ENCODE measurements at places on chromosomes 1 and 21.

DNA sequence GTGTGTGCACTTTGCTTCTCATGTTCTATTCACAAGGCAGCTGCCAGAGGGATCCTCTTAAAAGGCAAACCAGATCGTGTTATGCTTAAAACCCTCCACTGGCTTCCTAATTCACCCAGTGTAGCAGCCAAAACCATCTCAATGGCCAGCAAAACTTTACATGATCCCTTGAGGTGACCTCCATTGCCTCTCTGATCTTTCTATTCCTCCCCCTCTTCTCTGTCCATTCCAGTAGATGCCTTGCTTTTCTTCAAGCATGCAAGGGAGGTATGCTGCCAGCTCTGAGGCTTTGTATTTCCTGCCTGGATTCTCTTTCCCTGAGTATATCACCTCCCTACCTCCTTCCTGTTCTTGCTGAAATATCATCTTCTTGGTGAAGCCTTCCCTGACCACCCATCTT, 93.2 kb upstream of the KCNK2 start:
- DNase-seq = peak; percentile 76

- DNase-seq = no peak
These were observed 140.2 kb downstream of the TGFB2 start for GRCh38 chr1:218485241-218485928.

DNA sequence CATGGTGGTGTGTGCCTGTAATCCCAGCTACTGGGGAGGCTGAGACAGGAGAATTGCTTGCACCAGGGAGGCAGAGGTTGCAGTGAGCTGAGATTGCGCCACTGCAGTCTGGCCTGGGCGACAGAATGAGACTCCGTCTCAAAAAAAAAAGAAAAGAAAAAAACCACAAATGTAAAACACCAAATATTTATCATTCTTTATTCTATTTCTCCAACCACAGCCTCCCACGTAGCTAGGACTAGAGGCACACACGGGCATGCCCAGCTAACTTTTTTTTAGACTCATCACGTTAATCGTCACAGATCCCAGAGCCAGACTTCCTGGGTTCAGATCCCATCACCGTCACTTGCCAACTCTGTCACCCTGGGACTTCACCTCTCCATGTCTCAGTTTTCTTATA, 13.5 kb downstream of the DNAJC16 start:
- DNase-seq = no peak

DNA sequence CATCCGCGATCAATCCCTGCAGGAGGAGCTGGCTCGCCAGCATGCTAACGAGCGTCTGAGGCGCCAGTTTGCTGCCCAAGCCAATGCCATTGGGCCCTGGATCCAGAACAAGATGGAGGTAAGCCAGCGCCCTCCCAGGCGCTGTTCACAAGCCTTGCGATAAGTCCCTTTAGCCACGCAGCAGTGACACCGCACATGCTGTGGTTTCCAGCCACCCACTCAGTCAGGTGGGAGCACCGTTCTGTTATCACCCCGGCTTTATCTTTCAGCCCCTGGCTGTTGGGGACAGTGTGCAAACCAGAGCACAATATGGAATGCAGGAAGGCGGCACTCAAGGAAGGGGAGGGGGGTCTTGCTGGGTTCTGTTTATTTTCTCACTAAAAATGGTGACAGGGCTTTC, 41.1 kb upstream of the MTR start:
- DNase-seq = no peak

DNA sequence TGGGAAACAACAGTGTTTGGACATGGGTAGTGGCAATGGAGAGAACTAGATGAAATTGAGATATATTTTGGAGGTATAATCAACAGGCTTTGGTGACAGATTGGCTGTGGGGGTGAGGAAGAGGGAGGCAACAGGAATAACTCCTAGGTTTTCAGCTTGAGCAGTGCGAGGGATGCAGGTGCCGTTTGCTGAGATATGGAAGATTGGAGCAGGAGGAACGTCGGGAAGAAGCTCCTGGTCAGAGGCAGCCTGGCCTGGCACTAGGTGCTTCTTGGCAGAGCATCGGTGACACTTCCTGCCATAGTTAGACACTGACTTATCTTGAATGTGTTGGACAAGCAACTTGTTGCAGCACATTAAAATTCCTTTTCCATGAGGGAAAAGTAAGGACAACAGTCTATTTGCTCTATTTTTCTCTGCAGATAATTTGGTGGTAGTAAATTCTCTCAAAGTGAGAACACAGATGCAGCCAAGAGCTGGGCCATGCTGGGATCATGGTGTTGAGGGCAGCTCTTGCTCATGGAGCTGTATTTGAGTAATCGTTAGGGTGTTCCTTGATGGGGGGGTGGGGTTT, 21.5 kb upstream of the MYSM1 start:
- no peak for DNase-seq

DNA sequence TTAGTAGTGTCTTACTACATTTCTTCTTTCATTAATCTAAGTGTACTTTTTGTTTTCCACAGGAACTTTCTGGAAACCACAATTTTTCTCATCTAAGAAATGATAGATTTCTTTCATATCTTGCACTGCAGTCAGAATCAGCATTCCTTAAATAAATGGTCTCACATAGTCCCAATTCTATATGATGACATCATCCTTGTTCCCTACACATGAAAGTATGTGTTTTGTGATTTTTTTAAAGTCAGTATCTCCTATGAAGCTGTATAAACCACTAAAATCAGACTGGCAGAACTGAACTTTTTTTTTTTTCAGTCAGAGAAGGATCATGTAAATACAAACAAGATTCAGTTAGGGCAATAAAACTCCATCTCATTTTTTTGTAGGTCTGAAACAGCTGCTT, 742.6 kb upstream of the CXADR start:
- DNase-seq = no peak

DNA sequence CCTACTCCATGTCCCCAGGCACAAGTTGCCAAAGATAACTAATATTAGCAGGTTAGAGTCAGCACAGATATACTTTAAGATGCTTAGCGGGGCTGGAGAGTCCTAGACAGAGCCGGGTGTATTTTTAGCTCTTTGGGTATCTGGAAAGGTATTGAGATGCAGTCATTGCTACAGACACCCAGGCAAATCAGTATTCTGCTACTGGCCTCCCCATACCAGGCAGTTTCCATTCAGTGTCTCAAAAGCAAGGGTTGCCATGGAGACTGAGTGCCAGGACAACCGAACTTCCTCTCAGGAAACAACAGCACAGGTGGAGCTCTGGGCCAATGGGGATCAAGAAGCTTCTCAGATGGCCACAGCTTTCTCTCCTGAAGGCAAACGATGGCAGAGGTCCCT, 45.3 kb downstream of the KCNC4 start:
- no peak for DNase-seq

DNA sequence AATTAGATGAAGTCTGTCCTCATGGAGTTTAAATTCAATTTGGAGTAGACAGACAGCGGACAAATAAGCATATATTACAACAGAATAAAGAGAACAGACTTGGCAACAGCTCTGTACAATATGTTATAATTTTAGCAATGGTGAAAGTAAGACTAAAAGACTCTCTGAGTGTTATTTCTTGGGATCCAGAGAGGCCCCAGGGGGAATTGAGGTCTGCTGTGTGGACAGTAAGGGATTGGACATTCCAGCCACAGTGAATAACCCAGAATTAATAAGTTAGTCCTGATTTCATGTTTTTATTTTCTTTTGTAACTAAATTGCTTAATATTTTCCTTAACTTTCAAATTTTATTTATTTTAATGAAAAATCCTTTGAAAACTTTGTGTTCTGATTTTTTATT, 101.7 kb downstream of the PATJ start:
- DNase-seq = peak; percentile 31

DNA sequence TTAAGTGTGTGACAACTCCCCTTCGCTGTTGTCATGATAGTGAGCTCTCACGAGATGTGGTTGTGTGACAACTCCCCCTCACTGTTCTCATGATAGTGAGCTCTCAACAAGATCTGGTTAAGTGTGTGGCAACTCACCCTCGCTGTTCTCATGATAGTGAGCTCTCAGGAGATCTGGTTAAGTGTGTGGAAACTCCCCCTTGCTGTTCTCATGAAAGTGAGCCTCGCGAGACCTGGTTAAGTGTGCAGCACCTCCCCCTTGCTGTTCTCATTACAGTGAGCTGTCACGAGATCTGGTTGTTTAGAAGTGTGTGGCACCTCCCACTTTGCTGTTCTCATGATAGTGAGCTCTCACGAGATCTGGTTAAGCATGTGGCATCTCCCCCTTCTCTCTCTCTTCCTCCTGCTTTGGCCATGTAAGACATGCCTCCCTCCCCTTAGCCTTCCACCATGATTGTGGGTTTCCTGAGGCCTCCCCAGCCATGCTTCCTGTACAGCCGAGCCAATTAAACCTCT, 25.1 kb upstream of the LSS start:
- peak; percentile 1 for DNase-seq

GRCh38 chr21:31520561-31521098, 138.9 kb upstream of the SOD1 start:
- no peak for DNase-seq

DNA sequence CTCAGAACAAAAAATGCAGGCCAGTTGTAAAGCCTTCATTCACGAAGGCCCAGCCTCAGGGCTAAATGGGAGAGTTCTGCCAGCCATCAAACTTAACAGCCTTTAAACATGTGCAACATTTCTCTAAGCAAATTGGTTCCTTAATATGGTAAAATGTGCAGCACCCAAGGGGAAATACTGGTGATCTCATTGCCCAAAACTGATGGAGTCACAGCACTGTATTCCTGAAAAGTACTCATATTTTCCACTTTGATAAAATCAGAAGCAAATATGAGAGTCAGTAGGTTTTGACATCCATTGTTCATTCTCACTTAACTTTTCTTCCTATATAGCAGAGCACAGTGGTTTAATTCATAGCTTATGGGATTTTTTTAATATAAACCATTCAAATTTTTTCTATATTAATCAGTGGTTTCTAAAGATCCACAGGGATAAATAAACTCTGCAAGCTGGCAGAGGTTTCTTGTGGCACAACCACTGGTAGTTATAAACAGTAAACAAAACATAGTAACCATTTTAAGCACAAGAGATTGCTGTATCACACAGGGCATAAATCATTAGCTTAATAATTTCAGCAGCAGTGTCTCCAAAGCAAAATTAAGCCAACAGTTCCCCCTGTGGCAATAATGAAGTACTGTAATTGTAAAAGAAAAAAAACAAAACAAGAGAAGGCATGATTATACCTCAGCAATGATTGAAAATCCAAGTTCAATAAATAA, 106.9 kb upstream of the LYPLAL1 start:
- peak; percentile 84 for DNase-seq

DNA sequence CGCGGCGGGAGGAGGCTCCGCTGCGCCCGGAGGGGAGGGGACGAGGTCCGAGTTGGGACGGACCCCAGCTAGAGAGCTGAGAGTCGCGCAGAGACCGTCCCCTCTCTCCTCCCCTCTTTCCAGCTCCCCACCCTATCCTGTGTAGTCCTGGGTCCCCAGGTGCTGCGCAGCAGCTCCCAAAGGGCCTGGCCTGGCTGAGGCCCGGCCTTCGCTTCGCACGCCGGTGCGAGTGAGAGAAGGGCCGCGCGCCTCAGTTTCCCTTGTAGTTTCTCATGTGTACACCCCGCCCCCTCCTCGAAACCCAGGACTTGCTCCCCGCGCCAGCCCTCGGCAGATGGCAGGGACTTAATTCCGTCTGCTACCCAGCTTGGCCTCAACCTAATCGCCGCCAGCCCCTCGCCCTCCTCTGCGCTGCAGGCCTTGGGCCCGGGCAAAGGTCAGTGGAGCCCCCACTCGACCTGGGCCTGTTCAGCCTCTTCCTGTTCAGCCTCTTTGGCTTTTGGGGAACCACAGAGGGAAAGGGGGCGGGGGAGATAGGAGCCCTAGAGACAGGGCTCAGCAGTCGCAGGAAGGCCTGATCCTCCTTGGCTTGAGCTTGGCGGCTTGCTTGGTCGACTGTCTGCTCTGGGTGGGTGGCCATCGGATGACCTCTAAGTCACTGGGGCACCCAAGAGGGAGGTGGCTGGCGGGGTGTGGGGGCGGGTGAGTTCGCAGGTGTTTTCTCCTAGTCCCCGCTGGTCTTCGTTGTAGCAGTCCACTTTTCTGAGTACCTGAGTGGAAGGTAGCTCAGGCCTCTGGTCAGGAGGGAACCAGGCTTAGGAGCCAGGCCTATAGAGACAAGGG, 1.0 kb downstream of the ZNF687 start:
- DNase-seq = no peak

- DNase-seq = peak; percentile 83
These were observed 48.9 kb downstream of the SKI start for GRCh38 chr1:2276803-2277580.

GRCh38 chr1:200535605-200536004, 84.9 kb downstream of the KIF14 start:
- DNase-seq = no peak

DNA sequence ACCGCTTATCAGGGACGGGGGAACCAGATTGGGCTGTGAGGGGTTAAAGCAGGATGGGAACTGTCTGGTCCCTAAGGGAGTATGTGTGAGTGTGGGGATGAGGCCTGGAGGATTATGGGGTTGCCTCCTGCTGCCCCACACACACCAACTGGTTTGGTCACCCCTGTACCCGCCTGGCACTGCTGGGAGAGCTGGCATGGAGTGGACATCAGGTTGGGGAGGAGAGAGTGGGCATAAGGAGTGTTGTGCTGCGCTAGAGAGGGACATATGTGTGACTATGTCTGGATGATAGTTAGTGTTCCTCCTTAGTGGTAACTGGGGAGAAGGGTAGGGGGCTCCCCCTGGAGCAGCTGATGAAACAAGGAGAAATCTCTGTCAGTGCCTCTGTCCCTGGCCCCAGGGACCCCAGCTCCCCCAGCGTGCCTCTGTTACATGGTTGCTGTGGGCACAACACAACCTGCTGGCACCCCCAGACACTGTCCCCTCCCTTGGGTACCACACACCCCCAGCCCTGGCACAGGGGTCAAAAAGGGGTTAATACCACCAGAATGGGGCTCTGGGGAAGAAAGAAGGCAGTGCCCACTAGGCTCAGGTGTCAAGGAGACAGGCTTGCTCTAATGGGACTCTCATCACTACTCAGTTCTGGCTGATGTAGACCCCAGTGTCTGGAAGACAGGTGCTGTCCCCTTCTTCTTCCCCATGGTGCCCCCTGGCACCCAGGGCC, 1.9 kb downstream of the ZBTB7B start:
- no peak for DNase-seq

DNA sequence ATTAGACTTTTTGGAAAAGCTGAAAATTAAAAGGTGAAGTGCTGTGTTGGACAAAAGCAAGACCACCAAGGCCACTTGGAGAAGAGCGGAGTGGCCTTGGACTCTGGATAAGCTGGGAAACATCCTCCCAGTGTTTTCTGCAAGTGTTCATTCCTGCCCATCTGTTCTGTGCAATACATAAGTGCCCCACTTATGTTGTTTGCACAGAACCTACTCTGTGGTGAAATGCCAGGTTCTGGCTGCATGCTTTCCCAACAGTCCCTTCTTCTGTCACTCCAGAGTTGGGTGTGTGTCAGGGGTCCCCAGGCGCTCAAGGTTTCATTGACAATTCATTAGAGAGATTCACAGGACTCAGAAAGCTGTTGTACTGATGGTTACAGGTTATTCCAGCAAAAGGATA, 30.3 kb downstream of the NHLH2 start:
- DNase-seq = no peak

GRCh38 chr21:25881524-25882376, 147.0 kb downstream of the GABPA start:
- DNase-seq = peak; percentile 38

- DNase-seq = no peak
These were observed at the start of gene SUSD4 for GRCh38 chr1:223363856-223364684. Gene SUSD4 (minus strand): TSS chr1:223364176. CDS start chr1:223363425, 751 bp downstream.

- peak; percentile 90 for DNase-seq
These were observed 93.9 kb downstream of the ADCY10 start for GRCh38 chr1:167819849-167820683.

- no peak for DNase-seq
These were observed 1157.3 kb downstream of the PLA2G4A start for GRCh38 chr1:187985897-187986654.
